ENCODE measurements at places on chromosomes 11 and 22.

DNA sequence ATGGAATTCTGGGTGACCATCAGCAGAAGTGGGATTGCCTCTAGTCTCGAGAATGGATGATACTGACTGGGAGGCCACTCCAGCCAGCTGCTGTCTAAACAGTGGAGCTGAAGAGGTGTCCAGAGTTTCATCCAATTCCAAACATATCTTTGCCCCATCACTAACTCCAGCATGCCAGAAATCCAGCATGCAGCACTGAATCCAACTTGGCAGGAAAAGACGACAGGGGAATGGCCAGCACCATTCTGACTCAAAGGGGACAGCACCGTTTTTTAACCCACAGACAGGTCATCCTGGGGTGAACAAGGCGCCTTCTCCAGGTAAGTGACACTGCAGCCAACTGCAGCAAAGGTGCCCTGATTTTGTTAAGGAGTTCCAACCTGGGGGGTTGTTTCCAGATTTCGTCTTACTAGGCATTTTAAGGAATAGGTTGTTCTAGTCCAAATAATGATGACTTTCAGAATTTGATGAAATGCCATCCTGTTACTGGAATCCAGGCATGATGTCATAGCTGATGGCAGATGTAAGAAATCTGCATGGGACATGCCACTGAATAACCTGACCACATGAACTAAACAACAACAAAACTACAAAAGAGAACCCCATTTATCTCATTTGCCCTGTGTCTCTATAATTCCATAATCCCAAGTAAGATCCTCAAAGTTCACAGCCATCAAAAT, 32.3 kb downstream of the FEZ1 start:
- DNase-seq = no peak

DNA sequence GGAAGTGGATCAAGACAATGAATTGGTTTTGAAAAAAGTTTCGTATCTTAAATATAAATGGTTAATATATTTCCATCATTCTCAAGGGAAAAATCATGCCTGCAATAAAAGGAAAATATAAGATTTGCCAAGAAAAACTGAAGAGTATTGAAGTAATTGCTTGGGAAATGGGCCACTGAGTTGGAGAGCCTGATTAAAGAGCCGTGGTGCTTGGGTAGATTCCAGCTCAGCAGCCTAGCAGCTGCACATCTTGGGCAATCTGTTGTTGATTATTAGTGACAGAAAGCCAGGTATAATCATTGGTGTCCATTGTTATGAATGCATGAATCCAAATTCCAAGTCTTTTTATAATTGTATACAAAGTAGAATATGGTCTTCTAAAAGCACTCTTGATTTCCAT, 800.9 kb upstream of the CHORDC1 start:
- DNase-seq = no peak

DNA sequence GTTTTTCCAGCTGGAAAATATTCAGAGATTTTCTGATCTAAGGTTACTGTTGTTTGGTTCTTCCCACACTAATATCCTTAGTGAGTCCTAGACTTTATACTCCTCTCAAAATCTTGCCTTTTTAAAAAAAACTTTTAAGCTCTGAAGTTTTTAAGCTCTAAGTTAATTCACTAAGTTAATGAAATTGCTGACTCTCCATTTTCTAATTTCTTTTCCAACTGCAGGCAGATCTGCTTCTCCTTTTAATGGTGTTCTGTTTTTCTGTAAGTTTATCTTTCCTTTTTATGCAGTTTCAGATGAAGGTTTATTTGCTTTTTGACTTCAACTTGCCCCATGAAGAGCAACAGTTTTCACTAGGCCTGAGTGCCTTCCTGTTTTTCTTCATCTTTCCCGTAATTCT, 125.8 kb upstream of the ARHGAP42 start:
- DNase-seq = no peak

DNA sequence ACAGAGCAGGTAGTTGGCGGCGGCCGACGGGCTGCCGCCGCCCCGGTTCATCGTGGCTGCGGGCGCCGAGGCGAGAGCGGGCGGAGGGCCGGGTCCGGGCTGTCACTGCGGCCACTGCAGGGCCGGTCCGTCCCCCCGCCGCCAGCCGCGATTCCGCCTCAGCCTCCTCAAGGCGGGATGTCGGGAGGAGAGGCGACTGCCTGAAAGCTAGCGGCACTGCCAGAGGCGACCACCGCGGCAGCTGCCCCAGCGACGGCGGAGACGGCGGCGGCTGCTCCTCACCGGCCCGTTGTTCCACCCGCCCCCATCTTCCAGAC, 234 bp downstream of the SESN3 start:
- DNase-seq = peak; percentile 13

DNA sequence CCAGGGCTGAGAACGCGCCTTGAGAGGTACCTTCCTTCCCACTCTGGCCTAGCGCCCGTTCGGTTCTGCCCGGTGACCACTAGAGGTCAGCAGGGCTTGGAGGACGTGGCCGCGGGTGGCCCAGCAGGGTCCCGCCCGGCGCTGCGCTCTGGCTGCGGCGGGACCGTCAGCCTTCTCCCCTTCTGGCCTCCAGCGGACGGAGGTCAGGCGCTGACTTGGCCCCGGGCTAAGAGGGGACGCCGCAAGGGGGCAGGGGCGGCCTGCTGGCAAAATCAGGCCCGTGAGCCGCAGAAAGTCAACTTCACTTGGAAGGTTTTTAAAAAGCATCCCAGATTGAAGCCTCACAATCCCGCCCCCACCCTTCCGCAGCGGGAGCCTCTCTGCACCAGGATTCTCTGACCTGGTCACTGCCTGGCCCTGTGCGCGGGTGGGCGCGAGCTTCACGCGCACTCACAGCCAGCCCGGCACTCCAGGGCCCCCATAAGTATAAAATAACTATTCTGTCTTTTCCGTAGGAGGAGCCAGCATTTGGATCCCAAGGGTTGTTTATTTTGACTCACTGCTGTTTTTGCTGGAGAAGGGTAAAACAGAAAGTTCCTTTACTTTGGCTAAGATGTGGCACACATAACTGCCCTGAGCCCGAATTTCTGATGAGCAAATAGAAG, 23.2 kb upstream of the ZBTB16 start:
- DNase-seq = peak; percentile 39

- DNase-seq = no peak
Measured at GRCh38 chr22:46297151-46297812, 612 bp downstream of the GTSE1 start.

DNA sequence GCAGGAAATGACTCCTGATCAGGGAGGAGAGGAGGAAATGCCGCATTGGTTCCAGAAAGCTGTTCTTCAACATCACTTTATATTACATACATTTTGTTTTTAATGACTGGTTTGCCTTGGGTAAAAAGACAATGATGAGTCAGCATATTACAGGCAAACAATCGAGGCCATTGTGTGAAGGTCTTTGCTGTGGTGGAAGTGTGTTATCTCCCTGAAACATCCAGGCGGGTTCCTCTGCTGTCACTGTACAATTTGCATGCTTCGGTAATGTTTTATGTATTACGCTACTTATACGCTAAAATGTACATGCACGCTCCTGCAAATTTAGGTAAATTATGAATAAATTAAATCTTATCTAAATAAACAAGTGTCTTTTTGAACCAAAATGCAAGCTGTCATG, 161.1 kb downstream of the KIRREL3 start:
- DNase-seq = no peak

- DNase-seq = no peak
Measured at GRCh38 chr11:79441461-79441875, 638 bp upstream of the TENM4 start.

GRCh38 chr22:38017272-38017920, 33.0 kb upstream of the SOX10 start:
- DNase-seq = no peak
